Naive thymus-derived CD4-positive, alpha-beta T cell (primary cell): ENCODE measurements at places on chromosomes 5 and 9. TPM values are rescaled to one million over a fixed set of nuclear protein-coding genes. Genes with fewer than 3 reads are reported as not detected.

DNA sequence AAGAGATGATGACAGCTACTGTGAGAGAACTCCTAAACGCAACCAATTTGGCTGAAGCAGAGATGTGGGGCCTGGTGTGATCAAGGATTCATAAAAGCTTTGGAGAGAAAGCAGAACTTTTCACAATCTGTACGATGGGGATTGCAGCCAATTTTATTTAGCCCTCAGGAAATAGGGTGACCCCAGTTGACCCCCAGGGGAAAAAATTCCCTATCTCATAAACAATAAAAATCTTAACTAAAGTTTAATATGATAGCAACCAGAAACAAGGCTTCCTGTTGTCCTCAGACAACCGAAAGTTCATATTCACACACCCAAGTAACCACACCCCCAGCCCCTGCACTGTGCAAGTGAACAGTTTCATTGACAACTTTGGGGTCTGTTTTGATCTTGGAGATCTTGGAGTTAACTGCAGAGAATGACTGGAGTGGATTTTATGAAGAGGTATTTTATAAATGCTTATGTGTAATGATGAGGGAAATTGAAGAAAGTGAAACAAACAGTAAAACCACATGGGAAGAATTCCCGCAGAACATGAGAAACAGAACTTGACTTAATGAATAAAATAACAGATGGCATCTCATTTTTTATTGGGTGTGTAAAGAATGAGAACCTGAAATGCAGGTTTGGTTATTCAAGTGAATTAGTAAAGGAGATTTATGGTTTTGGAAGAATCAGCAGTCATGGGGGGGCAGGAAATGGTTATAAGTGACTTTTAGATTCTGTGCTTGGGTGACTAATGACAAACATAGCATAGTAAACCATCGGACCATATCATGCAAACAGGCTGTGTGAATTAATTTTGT lies 94.5 kb downstream of the PDE4D start:
- no peak overlapping the region for H3K27ac ChIP-seq
- H3K4me1 ChIP-seq: peaks cover 6% of the 10 kb centered on the region
- no peak overlapping the region for H3K4me3 ChIP-seq
- no peaks in the 10 kb centered on the region for H3K36me3 ChIP-seq
- no peak for DNase-seq

DNA sequence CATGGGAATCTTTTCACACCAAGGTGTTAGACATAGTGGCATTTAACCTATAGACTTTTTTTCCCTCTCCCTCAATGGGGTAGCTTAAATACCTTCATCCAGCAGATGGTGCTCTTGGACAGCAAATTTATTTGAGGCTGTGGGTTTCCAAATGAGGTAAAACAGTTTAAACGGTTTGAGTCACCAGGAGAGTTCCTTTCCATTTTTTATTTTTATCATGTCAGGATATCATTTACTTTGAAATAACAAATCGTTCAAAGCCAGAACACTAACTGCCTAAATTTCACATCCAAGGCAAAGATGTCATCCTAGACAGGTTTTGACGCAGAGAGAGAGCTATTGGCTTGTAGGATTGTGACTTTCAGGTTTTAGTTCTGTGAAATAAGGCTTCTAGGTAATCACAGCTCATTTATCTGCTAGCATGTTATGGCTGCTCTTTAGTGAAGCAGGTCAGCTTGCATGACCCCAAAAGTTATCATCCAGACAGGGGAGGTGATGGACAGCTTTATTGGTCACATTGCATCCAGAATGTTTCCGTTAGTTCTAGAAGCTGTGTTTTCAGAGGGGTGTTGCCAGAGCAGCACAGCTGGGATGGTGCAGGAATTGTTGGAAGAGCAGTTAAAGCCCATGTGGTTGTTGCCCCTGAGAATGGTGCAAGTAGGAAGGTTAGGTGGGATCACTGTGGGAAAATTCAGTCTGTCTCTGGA lies 69.8 kb downstream of the KDM4C start:
- H3K27me3 ChIP-seq: no peaks in the 10 kb centered on the region
- no peak overlapping the region for H3K27ac ChIP-seq
- H3K36me3 ChIP-seq: peaks cover 24% of the 10 kb centered on the region
- H3K4me1 ChIP-seq: no peaks in the 10 kb centered on the region
- DNase-seq: peak; percentile 48

DNA sequence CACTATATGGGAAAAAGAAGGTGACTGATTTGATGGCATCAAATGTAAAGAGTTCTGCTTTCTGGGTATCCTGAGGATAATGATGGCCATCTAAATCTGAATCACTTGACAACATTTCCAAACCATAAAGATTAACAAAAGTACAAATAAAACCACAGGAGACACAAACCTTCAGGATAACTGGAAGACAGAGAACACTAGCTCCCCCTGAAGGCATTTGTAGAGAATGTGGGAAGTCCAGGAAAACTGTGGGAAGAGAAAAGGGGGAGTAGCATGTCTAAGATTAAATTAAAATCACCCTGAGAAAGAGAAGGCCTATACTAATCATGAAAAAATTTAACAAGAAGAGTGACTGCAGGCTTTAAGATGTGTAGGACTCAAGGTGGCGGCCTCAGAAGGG lies 116.2 kb downstream of the PRELID2 start:
- H3K36me3 ChIP-seq: no peaks in the 10 kb centered on the region
- no peaks in the 10 kb centered on the region for H3K27me3 ChIP-seq
- no peak overlapping the region for H3K27ac ChIP-seq
- DNase-seq: no peak

- no peaks in the 10 kb centered on the region for H3K36me3 ChIP-seq
- no peaks in the 10 kb centered on the region for H3K4me1 ChIP-seq
- H3K27me3 ChIP-seq: no peaks in the 10 kb centered on the region
- no peak overlapping the region for H3K4me3 ChIP-seq
- H3K27ac ChIP-seq: no peak overlapping the region
Measured at GRCh38 chr5:122089096-122090013, 11.3 kb upstream of the LOX start.

DNA sequence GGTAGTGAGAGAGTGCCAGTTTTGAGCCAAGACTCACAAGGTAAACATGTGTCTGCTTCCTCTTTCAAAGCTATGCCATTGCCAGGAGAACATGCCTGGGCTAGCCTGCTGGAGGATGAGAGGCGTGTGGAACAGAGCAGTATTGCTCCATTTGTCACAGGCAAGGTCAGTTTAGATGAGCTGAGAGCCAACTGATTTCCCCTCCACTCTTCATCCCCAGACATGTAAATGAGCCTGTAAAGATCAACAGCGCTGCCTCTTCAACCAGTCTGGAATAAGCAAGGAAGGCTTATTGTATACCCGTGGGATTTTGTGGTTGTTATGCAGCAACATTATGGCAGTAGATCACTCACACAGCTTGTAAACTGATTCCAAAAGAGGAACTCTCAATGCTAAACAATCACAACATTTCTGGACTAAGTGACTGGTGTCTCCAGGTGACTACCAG lies 8.2 kb upstream of the GDNF start:
- no peak for DNase-seq
- no peaks in the 10 kb centered on the region for H3K36me3 ChIP-seq
- H3K27me3 ChIP-seq: no peaks in the 10 kb centered on the region
- H3K27ac ChIP-seq: no peak overlapping the region
- no peaks in the 10 kb centered on the region for H3K4me1 ChIP-seq
- no peak overlapping the region for H3K4me3 ChIP-seq

DNA sequence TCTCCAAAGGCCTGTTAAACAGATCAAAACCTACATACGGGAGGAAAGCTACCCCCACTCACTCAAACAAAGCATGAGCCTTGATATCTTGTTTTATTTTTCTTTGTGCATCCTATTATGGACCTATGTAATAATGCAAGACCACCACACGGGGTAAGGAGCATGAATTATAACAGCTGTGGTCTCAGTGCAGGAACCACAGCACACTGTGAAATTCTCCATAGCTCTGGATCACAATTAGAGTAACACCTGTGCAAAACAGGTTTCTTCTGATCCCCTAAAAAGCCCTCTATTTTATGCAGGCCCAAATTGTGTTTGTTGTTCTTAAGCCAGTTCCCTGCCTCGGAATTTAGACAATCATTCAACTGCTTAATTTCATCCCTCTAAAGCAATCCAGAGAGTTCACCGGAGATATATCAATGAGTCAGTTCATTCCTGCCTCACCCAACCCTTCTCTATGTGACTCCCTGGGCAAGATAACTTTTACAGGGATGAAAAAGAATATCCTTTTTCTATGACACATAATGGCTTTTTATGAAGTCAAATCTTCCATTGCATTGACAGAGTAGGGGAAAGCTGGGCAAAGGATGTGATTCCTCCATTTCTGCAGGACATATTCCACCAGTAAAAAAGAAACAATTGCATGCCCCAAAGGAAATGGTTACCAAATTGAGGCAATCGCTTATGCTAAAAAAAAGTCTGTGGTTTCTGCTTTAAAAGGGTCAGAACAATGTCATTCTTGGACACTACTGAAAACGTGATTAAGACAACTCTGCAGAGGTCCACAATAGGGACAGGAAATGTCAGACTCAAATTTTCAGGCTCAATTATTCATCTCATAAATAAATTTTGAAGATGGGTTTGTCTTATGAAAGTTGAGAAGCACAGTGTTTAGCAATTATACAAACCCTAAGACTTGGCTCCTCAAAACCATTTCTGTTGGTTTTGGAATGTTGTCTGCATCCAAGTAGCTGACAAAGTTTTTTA lies 41.6 kb upstream of the FST start:
- no peak for DNase-seq
- no peaks in the 10 kb centered on the region for H3K27me3 ChIP-seq
- H3K27ac ChIP-seq: no peak overlapping the region
- H3K36me3 ChIP-seq: no peaks in the 10 kb centered on the region
- no peaks in the 10 kb centered on the region for H3K4me1 ChIP-seq

- H3K4me1 ChIP-seq: no peaks in the 10 kb centered on the region
- no peak overlapping the region for H3K4me3 ChIP-seq
- no peak overlapping the region for H3K27ac ChIP-seq
- no peak for DNase-seq
Measured at GRCh38 chr5:122421374-122422079, 109.5 kb downstream of the SNCAIP start.

- peaks cover 6% of the 10 kb centered on the region for H3K36me3 ChIP-seq
- no peak overlapping the region for H3K27ac ChIP-seq
Measured at GRCh38 chr5:72282878-72283277, 37.2 kb downstream of the MRPS27 start.

DNA sequence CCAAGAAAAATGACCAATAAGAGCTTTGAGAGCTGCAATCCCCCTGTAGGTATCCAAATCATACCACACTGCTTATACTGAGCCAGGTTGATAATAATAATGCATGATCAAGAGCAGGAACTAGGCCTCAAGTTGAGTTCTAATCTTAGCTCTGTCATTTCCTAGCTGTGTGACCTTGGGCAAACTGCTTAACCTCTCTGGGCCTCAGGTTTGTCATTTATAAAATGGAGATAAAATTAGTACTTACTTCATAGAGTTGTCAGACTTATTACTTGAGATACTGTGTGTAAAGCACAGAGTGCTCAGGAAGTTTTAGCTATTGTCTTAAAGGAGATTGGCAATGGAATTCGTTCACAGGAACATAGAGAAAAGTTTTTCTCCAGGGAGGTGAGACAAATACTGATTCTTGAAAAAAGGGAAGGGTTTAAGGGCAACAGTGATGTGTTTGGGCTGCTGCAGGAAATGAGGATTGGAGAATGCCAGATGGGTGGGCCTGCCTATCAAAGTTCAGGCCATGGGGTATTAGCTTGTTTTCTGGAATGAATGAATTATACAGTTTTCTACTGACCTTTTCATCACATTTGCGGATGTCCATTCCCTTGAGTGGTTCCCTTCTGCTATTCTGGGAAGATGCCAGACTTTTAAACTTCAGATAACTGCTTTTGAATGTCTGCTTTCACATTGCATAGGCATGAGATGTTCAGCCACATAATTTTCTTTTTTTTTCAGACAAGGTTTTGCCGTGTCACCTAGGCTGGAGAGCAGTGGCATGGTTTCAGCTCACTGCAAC lies 10.2 kb upstream of the ATP6V0E1 start:
- H3K27me3 ChIP-seq: no peaks in the 10 kb centered on the region
- no peak overlapping the region for H3K4me3 ChIP-seq
- DNase-seq: no peak
- no peak overlapping the region for H3K27ac ChIP-seq
- H3K36me3 ChIP-seq: no peaks in the 10 kb centered on the region

GRCh38 chr9:16884952-16885513 lies 14.6 kb upstream of the BNC2 start:
- H3K27ac ChIP-seq: no peak overlapping the region
- H3K4me3 ChIP-seq: no peak overlapping the region
- no peaks in the 10 kb centered on the region for H3K27me3 ChIP-seq
- H3K4me1 ChIP-seq: no peaks in the 10 kb centered on the region

- no peak overlapping the region for H3K4me3 ChIP-seq
- no peaks in the 10 kb centered on the region for H3K36me3 ChIP-seq
- H3K27ac ChIP-seq: no peak overlapping the region
- no peaks in the 10 kb centered on the region for H3K27me3 ChIP-seq
- no peak for DNase-seq
Measured at GRCh38 chr5:72372331-72372730, 52.2 kb downstream of the PTCD2 start.

GRCh38 chr9:28267351-28267750 lies 694.1 kb upstream of the C9orf72 start:
- no peak for DNase-seq
- no peaks in the 10 kb centered on the region for H3K4me1 ChIP-seq
- H3K36me3 ChIP-seq: no peaks in the 10 kb centered on the region
- no peak overlapping the region for H3K27ac ChIP-seq
- H3K4me3 ChIP-seq: no peak overlapping the region

GRCh38 chr9:15423231-15423985 lies 732 bp downstream of the SNAPC3 start:
- DNase-seq: peak; percentile 19
- H3K27me3 ChIP-seq: no peaks in the 10 kb centered on the region
- peak overlapping the region; percentile 64 for H3K27ac ChIP-seq
- peaks cover 8% of the 10 kb centered on the region for H3K4me1 ChIP-seq
- H3K36me3 ChIP-seq: no peaks in the 10 kb centered on the region

DNA sequence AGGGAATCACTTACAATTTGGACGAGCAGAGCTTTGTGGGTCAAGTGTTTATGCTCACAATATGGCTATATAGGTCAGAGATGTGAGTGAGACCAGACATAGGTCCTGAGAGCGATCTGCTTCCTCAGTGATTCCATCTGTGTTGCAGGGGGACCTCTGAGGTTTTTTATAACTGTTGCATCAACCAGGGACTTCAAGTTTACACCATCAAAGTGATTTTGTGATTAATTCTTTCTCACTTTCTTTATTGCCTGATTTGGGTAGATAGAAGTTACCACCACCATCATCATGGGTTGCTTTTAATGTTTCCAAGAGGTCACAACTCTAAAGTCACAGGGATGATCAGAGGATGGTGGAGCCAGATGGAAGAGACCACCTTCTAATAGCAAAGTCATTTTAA lies 7.0 kb upstream of the MTAP start:
- H3K4me1 ChIP-seq: no peaks in the 10 kb centered on the region
- no peak overlapping the region for H3K4me3 ChIP-seq
- DNase-seq: no peak
- H3K27ac ChIP-seq: no peak overlapping the region
- no peaks in the 10 kb centered on the region for H3K36me3 ChIP-seq

The PSAT1 gene
- polyA plus RNA-seq: 20.6 TPM

The NEUROG1 gene
- polyA plus RNA-seq: not detected

The CYLC2 gene
- not detected for polyA plus RNA-seq

The OR1Q1 gene
- not detected for polyA plus RNA-seq

The GPX8 gene
- polyA plus RNA-seq: not detected

The PSD2 gene
- not detected for polyA plus RNA-seq

The PTGES2 gene
- 36.1 TPM for polyA plus RNA-seq

The ADCY2 gene
- polyA plus RNA-seq: not detected

The TLE1 gene
- 3.5 TPM for polyA plus RNA-seq

The IQGAP2 gene
- polyA plus RNA-seq: 23.8 TPM

The FOXD4L3 gene
- not detected for polyA plus RNA-seq

The TMEM252 gene
- not detected for polyA plus RNA-seq

The TAF11L7 gene
- not detected for polyA plus RNA-seq

The SLC46A2 gene
- not detected for polyA plus RNA-seq

The FBP2 gene
- polyA plus RNA-seq: not detected

The UTP15 gene
- polyA plus RNA-seq: 8.8 TPM

The KIF4B gene
- polyA plus RNA-seq: not detected

The PCDHGC5 gene
- polyA plus RNA-seq: not detected
